ENCODE measurements at places on chromosomes 16 and 17.

DNA sequence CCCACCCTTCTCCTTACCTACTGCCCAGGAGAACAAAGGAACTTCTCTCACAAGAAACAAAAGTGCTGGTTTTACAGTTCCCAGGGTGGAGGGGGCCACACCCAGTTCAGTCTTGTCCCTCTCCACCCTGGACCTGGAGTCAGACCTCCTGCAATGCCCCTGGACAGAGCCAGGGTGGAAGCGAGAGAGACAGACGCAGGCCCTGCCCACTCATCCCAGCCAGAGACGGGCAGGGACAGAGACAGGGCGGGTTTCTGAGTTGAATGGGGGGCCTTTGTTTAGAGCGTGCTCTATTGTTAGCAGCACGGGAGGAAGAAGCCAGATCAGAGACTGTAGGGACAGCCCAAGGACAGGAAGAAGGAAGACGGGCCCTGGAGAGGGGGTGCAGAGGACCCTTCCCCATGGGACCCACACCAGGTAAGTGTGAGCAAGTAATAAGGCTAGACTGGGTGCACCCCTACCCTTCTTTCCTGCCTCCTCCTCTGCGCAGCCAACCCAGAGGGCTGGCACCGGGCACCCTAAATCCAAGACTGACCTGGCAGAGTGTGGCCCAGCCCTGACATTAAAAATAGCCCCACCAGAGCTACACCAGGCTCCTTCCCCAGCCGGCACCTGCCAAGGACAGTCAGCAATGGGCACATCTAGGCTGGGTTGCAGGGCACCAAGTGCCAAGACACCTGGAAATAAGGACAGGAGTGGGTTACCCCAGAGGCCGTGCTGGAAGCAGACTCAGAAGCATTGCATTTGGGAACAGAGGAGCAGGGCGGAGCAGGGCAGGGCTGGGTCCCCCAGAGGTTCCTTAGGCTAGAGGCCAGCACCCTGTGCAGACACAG, 10.9 kb downstream of the JUP start:
- peak; percentile 59 for DNase-seq

DNA sequence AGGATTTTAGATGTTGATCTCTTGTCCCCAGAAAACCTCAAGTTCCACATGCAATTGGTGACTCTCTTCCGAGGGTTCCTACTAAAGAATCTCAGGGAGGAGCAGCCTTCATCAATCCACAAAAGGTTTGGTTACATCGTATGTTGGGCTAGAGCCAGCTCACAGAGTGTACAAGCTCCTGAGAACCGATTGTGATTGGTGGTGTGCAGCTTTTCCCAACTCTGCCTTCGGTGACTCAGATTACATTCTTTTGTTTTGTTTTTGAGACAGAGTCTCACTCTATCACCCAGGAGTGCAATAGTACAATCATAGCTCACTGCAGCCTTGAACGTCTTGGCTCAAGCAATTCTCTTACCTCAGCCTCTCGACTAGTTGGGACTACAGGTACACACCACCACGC, 172.4 kb downstream of the PMP22 start:
- no peak for DNase-seq

GRCh38 chr16:4868535-4868934, 21.3 kb downstream of the UBN1 start:
- no peak for DNase-seq

DNA sequence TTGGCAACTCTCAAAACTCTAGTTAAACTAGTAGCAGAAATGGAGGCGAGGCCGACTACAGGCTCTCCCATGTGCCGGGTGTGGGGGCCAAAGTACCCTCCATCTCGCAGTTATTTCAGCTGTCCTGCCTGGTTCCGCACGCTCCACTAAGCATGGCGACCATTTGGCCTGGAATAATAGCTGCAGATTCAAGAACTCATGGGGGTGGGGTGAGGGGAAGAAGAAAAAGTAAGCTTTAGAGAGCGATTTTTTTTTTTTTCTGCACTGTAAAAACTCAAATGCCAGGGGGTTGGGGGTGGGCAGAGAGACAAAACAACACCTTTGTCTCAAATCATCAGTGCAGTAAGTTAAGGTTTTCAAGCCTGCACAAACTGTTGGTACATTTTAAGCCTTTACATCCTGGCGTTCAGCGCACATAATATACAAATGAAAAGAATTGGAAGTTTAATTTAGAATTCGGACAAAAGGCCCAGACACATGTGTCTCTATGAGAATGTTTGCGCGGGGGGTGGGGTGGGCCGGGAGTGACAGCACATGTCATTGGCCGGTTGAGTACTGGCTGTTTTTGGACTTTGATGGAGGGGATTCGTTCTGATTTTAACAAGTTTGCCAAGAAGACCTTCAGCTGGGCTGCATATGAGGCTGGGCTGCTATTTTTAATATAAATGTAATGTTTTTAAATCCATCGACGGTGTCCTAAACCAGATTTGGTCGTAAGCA, 694.7 kb upstream of the SALL1 start:
- no peak for DNase-seq

- DNase-seq = no peak
These were observed 12.6 kb upstream of the XYLT1 start for GRCh38 chr16:17483351-17483750.

GRCh38 chr16:2194852-2195321, 1.5 kb downstream of the CASKIN1 start:
- DNase-seq = no peak

- DNase-seq = no peak
These were observed 18.3 kb upstream of the CLEC18A start for GRCh38 chr16:69932691-69933392.
